ENCODE measurements at places on chromosomes 1 and 21. TPM values are rescaled to one million over a fixed set of nuclear protein-coding genes. Genes with fewer than 3 reads are reported as not detected.

DNA sequence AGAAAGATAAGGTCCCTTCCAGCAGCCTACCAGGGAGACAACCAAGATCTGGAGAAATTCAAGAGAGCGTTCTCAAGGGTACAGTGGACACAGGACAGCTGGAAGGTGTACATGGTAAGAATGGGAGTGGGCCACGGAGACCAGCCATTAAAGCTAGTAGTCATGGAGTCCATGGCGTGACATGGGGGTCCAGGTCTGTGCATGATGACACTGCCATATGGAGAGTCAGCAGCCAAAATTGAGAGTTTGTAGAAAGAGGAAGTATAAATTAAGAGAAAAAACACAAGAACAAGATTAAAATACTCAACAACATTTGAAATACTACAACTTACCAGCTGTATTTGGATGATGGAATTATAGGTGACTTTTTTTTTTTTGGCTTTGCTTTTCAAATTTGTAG is 7.9 kb upstream of the LORICRIN start:
- H3K27me3 ChIP-seq, result no peaks in the 10 kb centered on the region
- no peak overlapping the region for H3K4me3 ChIP-seq
- H3K27ac ChIP-seq, result no peak overlapping the region
- H3K36me3 ChIP-seq, result no peaks in the 10 kb centered on the region
- no peak for DNase-seq
- no peaks in the 10 kb centered on the region for H3K4me1 ChIP-seq

GRCh38 chr1:109517337-109517736 is 7.8 kb upstream of the AMIGO1 start:
- peak; percentile 3 for DNase-seq
- no peaks in the 10 kb centered on the region for H3K36me3 ChIP-seq
- H3K27ac ChIP-seq, result no peak overlapping the region
- H3K4me1 ChIP-seq, result no peaks in the 10 kb centered on the region
- H3K4me3 ChIP-seq, result no peak overlapping the region

- no peak overlapping the region for H3K4me3 ChIP-seq
- no peaks in the 10 kb centered on the region for H3K27me3 ChIP-seq
- H3K36me3 ChIP-seq, result peaks cover 7% of the 10 kb centered on the region
- no peak for DNase-seq
- H3K4me1 ChIP-seq, result no peaks in the 10 kb centered on the region
Observed at GRCh38 chr1:61898658-61899057, 156.4 kb downstream of the PATJ start.

DNA sequence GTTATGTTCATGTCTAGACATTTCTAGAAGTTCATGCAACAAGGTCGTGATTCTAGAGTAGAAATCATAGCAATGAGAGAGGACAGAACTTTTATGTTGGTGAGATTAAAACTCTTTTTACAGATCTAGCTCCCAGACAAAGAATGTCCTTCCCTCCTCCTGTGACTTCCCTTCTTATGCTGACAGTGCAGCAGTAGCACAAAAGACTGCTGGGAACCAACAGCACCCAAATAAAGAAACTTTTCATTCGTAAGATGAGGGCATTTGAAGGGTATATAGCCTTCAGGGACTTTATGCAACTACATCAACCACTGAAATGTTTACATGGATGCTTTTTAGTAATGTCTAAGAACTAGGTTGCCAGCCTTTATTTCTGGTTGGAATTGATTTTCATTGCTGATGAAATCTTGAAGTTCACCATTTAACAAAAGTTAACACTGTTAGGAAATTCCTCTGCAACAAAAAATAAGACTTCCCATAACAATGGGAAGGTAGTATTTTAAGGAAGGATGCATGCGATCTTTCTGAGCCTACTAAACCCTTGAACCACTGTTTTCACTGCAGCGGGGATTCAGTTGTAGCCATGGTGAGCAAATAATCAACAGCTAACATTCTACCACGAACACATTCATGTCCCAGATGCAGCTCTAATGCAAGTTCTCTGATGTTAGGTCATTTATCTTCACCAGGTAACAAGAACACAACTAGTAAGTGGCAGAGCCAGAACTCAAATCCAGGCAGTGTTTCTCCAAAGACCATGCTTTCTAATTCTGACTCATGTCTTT is 672.8 kb downstream of the PTPRC start:
- no peak overlapping the region for H3K27ac ChIP-seq
- H3K4me3 ChIP-seq, result no peak overlapping the region
- no peaks in the 10 kb centered on the region for H3K27me3 ChIP-seq
- no peak for DNase-seq

DNA sequence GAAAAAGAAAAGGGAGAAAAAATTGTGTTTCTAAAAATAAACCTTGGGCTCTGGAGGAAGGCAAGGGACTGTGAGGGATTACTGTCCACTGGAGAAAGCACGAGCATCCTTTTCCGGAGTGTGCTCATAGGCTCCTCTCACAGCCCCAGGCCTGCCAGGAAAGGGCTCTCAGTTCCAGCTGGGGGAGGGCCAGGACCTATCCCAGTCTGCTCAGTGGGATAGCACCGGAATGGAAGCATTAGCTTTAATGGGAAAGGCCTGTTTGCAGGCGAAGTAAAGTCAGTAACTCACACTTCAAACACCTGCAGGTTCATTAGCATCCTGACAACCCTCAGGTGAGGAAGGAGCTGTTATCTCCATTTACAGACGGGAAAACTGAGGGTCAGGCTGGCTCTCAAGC is 113.9 kb upstream of the USP24 start:
- DNase-seq, result no peak
- H3K4me3 ChIP-seq, result no peak overlapping the region
- no peaks in the 10 kb centered on the region for H3K36me3 ChIP-seq
- no peaks in the 10 kb centered on the region for H3K4me1 ChIP-seq
- H3K27ac ChIP-seq, result no peak overlapping the region

DNA sequence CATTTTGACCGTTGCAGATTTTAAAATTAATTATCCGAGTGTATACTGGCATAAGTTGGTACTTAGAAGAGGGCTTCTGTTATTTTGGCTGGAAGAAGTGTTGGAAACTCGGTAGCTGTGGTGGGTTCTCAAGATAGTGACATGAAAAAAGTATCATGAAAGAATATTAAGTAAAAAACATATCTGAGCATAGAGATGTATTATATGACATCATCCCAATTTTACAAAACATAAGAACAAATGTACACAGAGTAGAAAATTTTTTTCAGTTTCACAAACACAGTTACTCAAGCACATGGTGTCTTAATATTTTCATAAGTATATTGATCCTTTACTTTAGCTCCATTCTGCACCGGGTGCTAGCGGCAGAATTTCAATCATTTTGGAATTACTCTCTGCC is 684 bp downstream of the IFI16 start:
- H3K27me3 ChIP-seq, result no peaks in the 10 kb centered on the region
- H3K36me3 ChIP-seq, result peaks cover 10% of the 10 kb centered on the region
- peak overlapping the region; percentile 50 for H3K4me3 ChIP-seq

The SPRR2F gene
- not detected for total RNA-seq

The EFHD2 gene
- 36.7 TPM for total RNA-seq

The TSSK3 gene
- not detected for total RNA-seq

The GADD45A gene
- total RNA-seq, result 20.9 TPM

All from sigmoid colon (tissue), 7 donors.